CD4-positive, alpha-beta memory T cell (primary cell): ENCODE measurements at places on chromosomes 7 and 10.

- DNase-seq, result no peak
These were observed 81.9 kb upstream of the DYNC1I1 start for GRCh38 chr7:95690367-95690947.

DNA sequence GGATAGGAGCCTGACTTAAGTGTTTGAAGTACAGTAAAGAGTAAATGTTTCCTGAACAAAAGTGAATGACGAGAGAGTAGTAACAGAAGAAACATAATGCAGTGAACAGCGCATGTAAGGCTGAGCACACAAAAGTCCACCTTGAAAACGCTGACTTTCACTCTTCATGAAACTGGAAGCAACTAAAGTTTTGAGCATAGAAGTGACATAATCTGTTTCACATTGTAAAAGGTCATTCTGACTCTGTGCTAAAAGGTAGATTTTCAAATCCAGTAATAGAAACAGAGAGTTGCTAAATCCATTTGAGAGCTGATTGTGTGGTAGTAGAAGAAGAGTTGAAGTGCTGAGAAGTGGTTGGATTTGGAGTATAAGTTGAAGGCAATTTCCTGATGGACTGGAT, 1037.0 kb downstream of the CNTNAP2 start:
- DNase-seq, result no peak

DNA sequence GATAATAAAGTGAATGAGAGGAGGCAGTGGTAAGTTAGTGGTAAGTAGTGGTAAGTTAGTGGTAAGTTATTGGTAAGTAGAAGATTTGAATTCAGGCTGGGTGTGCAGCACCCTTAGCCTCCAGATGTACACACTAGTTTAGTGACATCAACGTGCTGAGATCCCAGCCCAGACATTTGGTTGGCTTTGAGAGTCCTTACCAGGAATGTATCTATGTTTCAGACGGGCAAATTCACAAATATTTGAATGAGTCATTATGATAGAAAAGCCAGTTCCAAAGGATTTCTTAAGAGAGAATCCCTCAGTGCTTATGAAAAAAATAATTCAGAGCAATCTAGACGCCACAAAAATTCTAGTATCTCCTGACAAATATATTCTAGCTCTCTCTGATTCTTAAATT, 70.0 kb downstream of the ARL4A start:
- no peak for DNase-seq

DNA sequence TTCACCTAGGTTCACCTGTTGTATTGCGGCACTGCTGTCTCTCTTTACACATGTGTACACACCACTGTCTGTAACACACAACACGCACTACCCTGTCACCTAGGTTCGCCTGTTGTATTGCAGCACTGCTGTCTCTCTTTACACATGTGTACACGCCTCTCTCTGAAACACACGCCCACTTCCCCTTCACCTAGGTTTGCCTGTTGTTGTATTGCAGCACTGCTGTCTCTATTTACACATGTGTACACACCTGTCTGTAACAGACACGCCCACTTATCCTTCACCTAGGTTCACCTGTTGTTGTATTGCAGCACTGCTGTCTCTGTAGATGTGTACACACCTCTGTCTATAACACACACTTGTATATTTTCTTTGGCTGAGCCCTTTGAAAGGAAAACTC, 51.5 kb downstream of the WDR37 start:
- no peak for DNase-seq

- DNase-seq, result peak; percentile 27
These were observed 1.9 kb upstream of the PLAU start for GRCh38 chr10:73908853-73909539.

GRCh38 chr10:77671594-77672252, 34.1 kb upstream of the KCNMA1 start:
- DNase-seq, result no peak

DNA sequence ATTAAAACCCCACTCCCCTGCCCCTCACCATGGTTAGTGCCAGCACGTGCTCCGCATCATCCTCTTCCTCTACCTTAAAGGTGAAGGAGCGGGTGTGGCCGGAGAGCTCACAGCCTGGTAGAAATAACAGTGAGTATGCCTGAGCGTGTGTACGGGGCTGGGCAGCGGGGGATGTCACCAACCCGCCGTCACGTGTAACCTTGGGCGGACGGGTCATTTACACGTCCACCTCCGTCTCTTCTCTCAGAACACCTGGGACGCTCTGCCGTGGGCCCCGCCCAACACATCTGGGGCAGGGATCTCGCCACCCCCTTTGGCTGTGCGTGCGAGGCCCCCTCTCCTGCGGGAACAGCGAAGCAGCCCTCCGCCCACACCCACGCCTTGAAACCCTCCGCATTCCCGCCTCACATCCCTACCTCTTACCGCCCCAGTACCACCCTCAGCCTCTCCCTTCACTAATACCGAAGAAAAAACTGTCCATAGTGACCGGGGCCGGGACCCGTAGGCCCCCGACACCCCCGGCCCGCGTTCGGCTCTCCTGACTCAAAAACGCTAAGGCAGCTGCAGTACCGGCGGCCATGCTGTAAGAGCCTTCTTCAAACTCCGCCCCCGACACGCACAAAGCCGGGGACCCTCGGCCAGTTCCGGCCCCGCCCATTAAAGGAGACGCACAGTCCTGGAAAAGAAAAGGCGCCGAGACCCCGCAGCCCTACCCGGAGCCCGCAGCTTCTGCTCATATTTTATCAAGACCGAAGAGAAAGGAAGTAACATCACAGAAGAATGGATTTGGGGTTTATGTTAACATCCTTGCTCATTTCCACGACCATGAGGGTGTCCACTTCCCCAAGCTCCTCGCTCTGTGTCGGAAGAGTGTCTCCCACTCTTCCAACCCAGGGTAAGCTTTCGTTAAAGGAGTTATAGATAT, at the start of gene NPM3:
Gene NPM3, minus strand, starts transcription at position 636 of the 925 bp plus-strand sequence. Its CDS starts 56 bp downstream, at position 580.
- DNase-seq, result peak; percentile 73

DNA sequence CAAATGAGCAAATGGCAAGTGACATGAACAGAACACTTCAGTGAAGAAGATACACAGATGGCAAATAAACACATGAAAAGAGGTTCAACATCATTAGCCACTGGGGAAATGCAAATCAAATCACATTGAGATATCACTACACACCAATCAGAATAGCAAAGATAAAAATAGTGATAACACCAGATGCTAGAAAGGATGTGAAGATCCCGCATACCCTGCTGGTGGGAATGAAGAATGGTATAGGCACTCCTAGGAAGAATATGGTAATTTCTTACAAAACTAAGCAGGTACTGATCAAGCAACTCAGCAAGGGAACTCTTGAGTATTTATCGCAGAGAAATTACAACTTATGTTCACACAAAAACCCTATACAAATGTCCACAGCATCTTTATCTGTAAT, 11.2 kb downstream of the LAMB4 start:
- DNase-seq, result no peak

- DNase-seq, result no peak
These were observed 17.7 kb downstream of the LDB1 start for GRCh38 chr10:102102421-102102820.

DNA sequence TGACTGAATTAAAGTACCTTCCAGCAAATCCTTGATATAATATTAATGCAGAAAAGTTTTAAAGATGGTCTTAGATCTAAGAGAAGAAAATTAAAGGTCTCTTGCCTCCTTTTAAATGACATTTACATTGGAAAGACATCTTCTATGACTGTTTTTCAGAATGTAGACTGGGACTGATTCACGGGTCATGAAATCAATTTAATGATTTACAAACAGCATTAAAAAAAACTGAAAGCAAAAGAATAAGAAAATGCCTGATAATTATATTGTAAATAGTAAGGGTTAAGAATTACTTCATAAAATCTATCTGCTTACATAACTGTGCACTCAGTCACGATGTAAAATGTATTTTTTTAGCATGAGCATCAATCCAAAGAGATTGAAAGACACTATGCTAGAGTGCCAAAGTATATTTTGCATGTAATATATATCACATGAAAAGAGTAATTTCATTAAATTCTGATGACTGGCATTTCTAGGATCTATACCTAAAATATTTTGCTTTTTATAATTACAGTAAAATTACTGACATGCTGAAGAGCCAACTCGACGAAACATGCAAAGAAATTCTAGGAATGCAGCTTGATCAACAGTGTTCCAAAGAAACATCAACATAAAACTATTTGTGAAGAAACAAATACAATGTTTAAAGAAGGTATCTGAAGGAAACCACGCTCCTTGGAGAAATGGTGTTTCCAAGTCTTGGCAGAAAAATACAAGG, 35.1 kb downstream of the RTKN2 start:
- DNase-seq, result no peak

- DNase-seq, result no peak
These were observed 127.7 kb upstream of the NOBOX start for GRCh38 chr7:144531181-144531580.

DNA sequence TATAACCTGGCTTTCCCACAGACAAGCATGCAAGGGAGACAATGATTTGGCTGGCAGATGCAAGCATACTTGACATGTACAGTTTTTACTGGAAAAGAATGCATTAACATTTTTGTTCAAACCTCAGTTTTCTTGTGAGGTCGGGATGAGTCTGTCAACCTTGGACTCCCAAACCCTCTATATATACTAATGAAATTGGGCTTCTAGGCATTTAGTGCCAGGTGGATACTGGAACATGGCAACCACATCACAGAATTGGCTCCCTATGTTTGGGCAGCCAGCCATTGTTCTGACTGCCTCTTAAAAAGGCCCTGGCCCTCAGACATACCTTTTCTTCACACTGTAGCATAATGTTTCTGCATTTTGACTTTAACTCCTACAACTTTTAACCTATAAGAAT, 39.1 kb downstream of the CDK6 start:
- no peak for DNase-seq

GRCh38 chr7:76507723-76508406, 2.5 kb upstream of the UPK3B start:
- no peak for DNase-seq
